Retina (tissue), 1 donor: ENCODE measurements at places on chromosomes 2 and 18.
A peak's percentile ranks its signal among the peaks of the same experiment; 100 is the strongest.

DNA sequence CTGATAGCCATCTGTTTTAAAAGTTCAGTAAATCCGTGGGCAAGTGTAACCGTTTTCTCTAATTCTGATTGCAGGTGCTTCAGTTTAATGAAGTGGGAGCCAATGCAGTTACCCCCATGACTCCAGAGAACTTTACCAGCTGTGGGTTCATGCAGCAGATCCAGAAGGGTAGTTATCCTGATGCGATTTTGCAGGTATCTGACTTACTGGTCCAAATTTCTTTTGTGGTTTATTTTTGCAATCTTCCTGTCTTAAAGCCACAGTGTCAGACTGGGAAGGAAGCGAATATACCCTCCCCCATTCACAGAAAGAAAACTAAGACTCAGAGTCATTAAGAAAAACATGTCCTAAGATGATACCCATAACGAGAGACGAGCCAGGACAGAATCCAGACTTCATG is 7.7 kb downstream of the SERPINB2 start:
- DNase-seq: no peak

DNA sequence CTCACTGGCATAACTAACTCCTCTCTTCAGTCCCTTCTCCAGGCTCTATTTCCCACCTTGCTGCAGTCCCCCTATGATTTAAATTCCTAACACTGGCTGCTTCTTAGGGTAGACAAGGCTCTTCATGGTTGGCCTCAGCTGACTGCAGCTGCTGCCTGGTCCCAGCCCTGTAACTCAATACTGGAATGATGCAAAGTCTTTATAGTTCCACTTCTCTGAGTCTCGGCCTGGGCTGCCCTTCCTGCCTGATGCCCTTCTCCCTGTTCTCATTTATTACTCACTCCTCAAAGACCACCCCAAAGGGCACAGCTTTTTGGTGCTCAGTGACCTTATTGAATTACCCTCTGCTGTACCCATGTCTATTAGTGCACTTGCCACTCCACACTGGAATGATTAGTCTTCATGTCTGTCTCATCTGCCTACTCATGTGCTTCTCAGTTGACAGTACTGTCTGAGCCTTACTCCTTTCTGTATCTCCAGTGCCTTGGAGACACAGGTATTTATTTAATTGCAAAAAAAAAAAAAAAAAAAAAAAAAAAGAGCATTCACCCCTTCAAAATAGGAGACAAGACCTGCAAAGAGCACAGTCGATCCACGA is 199.4 kb upstream of the REV1 start:
- DNase-seq: no peak

DNA sequence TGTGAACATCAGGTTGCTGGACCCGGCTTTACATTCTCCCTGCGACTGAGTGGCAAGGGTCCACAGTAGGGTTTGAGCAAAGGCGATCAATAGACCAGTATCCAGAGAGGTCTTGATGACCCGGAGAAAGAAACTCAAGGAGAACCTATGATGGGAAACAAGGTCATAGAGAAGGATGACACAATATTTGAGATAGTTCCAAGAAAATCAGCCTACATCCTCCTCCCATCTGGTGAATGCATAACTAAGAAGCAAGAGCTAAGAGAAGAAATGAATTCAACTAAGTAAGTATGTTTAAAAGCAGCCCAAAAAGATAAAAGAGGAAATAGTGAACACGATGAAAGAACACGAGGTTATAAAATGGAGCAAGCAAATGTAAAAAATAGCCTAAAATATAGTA is 166.3 kb downstream of the CD8B2 start:
- no peak for DNase-seq

GRCh38 chr2:43082111-43082894 is 144.1 kb downstream of the ZFP36L2 start:
- peak; percentile 29 for DNase-seq

DNA sequence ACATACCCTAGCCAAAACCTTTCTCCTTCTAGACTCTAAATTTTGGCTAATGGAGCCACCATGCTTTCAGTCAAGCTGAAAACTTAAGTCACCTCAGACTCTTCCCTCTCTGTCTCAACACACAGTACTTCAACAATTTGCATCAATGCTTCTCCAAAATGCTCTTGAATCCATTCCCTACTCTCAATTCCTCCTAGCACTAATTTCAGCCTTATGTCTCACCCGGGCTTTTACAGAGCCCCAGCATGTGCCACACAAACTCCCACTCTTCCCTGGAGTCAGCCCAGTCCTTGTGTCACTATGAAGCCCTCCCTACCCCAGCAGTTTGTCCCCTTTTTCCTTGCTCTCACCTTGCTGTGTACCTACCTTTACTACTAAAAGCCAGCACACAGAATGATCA is 38.7 kb downstream of the AAK1 start:
- no peak for DNase-seq

- no peak for DNase-seq
Observed at GRCh38 chr2:165440367-165440766, 29.1 kb upstream of the CSRNP3 start.

GRCh38 chr18:46333431-46334135 is 229.4 kb downstream of the HAUS1 start:
- peak; percentile 92 for DNase-seq

GRCh38 chr2:241096979-241097378 is 5.1 kb downstream of the MTERF4 start:
- DNase-seq: no peak

- DNase-seq: peak; percentile 75
Observed at GRCh38 chr18:27605107-27605834, 420.2 kb upstream of the CHST9 start.

DNA sequence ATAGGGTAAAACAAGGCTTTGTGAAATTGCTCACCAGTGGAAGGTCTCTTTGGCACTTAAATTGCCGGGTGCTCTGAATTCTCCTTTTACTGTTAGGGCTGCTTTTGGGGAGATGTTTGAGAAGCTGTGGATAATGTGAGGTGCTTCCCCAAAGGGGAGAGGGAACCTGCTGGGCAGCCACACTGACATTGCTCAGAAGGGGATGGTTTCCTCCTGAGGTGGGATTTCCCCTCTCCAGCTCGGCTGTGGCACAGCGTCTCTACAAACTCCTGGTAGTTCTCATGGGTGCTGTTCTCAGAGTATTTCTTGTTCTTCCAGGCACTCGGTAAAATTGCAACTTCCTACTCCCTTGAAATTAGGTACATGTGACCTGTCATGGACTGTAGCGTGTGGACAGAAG is 124.2 kb downstream of the LPIN1 start:
- no peak for DNase-seq

GRCh38 chr2:142989273-142990204 is 112.1 kb downstream of the KYNU start:
- DNase-seq: no peak

- DNase-seq: no peak
Observed at GRCh38 chr2:70708376-70709199, 59.4 kb downstream of the ADD2 start.

DNA sequence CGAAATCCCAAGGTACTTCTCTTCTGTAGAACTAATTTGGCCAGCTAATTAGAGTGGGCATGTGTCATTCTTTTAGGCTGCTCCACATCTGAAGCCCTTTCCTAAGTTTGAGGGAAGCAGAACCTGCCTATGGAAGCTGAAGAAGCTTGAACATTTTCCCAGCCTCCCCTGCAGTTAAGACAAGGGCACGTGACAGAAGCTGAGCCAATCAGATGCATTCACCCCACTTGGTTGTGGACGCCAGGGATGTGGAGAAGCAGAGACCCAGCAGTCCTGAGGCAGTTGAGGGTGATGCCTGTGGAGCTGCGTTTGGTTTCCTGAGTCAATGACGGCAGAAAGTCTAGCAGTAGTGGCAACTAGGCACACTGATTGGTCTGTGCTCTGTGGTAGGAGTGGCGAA is 26.1 kb upstream of the CERS6 start:
- no peak for DNase-seq

DNA sequence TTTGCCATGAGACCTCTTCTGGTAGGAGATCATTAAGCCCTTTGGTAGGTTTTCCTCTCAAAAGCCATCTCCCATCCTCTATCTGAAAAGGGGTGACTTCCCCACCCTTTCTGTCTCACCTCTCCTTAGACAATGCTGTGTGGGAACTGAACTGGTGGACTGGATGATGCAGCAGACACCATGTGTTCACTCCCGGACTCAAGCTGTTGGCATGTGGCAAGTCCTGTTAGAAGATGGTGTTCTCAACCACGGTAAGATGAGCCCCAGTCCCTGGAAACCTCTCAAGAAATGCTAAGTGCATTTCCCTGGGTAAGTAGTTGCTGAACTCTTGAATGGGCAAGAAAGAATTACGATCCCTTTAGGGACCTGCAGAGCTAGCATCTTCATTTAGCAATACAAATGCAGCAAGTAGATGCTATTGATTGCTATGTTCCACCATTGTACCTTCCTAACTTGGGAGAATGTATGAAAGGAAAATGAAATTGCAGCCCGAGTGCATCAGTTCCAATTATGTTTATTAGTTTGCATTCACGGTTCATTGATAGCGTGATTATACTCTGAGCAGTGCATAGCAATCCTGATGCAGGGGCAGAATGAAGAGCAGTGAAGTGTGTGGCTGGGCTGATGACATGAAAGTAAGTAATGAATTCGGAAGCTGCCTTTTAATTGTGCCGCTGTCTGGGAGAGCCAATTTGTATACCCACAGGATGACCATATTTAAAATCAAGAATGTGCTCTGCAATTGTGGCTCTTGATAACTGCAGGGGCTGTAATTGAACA is 110.0 kb upstream of the MAP3K20 start:
- DNase-seq: peak; percentile 53

GRCh38 chr2:210548878-210549384 is 7.5 kb upstream of the CPS1 start:
- DNase-seq: no peak

GRCh38 chr2:177289824-177290628 is 25.5 kb upstream of the NFE2L2 start:
- DNase-seq: no peak

GRCh38 chr18:52452427-52452826 is 112.4 kb downstream of the DCC start:
- DNase-seq: no peak

DNA sequence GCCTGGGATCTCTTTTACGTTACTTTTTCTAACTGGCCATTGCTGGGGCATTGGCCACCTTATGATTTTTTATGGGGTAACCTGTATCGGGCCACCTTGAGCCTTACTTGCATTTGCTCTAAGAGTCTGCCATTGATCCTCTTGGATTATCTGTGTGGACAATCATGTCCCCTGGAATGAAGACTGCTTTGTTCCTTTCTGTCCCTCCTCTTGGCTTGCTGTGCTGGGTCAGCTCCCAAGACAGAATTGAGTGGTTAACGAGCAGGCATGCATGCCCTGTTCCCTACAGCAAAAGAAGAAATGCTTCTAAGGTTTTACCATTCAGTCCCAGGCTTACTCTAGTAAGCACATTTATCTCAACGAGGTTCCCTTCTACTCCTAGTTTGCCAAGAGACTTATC is 46.3 kb downstream of the MAL start:
- no peak for DNase-seq

DNA sequence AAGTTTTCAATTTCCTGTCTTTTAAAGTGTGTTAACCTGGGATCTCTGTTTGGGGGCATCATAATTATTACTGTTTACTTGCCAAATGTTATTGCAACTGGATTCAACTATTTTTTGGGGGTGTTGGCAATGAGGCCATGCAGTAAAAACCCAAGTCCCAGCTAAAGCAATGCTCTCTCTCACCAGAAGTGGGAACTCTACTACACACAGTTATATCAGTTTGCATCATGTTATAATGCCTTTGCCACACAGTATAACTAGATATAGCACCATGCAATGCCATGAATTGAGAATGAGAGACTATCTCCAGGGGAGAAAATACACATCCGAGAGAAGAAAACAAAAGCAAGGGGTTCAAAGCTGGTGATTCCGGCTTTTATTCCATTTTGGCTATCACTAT is 79.0 kb downstream of the GCA start:
- no peak for DNase-seq

GRCh38 chr2:119349289-119349688 is 17.3 kb downstream of the C2orf76 start:
- no peak for DNase-seq

DNA sequence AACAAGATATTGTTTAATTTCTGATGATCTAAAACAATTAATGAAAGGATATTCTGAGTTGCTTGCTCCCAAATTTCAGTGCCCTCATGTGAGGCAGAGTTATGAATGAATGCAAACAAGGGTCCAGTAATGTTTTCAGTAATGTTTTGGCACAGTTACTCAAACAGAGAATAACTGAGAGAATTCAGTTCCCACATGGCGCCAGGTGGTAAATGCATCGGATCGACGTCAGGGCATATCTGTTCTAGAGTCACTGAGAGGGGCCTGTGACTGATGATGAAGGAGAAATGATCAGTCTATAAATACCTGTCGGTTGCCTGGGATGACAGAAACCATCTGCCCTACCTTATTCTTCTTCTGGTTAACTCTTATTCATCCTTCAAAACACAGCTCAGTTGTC is 81.4 kb downstream of the KCNS3 start:
- no peak for DNase-seq

DNA sequence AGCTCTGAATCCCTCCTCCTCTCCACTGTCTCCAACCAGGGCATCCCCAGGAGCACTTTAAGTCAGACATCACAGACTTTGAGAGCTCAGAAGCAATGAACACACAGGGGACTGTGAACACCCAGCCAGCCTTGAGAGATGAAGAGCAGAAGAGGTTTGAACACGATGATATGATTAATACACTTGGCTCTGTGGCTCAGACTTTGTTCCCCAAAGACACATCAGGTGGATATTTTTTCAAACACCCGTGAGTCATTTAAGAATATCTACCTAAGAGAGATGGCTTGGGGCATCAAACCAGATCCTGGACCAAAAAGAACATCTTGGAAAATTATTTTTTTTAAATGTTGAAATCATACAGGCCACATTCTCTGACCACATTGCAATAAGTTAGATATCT is 134.9 kb upstream of the OTOS start:
- DNase-seq: no peak

GRCh38 chr18:77984833-77985232 is 735.2 kb downstream of the GALR1 start:
- no peak for DNase-seq

DNA sequence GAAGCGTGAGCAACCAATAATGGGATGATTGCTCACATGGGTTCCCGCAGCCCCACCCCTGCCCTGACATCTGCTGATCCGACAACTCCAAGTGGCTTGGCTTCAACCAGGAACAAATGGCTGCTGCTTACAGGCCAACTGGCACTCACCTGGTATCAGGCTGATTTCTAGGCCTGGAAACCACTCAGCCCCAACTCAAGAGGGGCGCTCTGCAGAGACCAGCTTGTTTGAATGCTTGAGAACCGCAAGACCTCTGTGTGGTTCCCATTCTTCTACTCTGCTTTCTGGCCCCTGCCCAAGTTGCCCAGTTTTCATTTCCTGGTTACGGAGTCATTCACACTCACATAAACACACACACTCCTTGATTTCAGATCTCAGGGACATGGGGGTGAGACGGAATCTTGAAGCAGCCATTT is 52.0 kb downstream of the TNP1 start:
- DNase-seq: no peak

- no peak for DNase-seq
Observed at GRCh38 chr2:48113767-48114166, 207.5 kb upstream of the FBXO11 start.

GRCh38 chr2:26355038-26355995 is 8.7 kb upstream of the ADGRF3 start:
- no peak for DNase-seq
